ENCODE measurements at places on chromosomes 6 and 20.

DNA sequence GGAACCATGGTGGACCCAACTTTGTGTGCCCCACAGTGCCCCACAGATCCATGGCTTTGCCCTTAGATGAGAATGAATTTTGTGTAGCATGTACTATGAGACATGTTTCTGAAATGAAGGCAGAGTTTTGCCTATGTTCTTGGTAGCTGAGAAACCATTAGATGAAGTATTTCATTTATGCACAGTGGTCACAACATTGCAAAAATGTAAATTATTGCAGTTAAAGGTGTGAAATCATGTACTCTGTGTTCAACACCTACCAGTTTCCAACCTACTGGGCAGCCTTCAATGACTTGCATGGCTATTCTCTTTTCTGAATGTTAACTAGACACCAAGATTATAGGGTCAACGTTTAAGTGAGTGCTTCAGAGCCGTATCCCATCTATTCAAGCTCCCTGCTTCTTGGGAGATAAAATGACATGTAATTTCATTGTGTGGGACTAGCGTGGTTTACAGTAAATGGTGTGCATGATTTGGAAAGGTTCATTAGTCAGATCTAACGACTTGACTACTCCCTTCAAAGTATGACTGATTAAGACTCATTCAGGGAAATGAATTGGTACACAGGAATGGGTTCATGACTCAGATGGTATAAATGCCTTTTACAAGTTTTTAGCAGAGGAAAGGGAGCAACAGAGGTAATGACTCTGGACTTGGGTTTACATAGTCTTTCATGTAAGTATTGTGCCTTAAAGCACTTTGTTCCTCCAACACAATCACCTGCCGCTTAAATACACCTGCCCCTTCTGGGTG lies 106.1 kb upstream of the AKIRIN2 start:
- peak; percentile 17 for DNase-seq

- DNase-seq: peak; percentile 8
Observed at GRCh38 chr20:6519556-6519955, 247.9 kb upstream of the BMP2 start.

- no peak for DNase-seq
Observed at GRCh38 chr6:52498538-52499017, 78.3 kb downstream of the TRAM2 start.

DNA sequence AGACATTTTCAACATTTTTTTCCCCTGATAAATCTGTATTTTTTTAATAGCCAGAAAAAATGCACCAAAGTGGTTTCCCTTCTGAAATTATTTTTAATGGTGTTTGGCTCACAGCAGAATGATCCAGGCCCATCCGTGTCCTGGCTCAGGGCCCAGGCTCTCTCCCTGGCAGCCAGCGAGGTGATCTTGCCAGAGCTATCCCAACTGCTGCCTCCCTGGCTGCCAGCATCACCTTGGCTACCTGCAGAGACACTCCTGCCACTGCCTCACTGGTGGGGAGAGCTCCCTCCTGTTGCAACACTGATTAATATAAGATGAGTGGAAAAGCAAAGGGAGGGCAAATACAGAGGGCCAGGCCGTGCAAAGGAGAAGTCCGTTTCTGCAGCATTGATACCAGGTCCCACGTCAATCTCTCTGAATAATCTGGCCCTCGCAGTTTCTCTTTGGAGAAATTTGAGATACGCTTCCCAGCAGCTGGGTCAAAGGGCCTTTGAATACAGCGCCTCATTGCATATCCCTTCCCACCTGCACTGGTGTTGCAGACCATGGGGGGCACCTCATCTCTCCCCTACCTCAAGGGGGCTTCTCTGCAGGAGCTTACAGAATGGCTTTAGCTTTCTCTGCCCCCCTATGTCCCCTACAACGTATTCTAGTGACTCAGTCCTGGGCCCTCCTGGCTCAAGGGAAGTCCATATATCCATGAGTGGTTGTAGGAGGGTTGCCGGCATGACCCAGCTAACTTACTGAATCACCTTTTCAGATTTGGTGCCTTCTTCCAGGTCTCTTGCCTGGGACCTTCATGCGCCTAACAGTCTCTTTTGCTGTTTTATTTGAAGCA lies 12.8 kb upstream of the DSTN start:
- no peak for DNase-seq

GRCh38 chr6:138330763-138331162 lies 46.9 kb upstream of the SMIM28 start:
- no peak for DNase-seq

GRCh38 chr20:10721137-10721896 lies 47.5 kb upstream of the JAG1 start:
- no peak for DNase-seq

GRCh38 chr20:61951695-61952533 lies 113.8 kb downstream of the TAF4 start:
- DNase-seq: no peak

GRCh38 chr6:14276667-14277404 lies 159.3 kb downstream of the CD83 start:
- no peak for DNase-seq

- DNase-seq: no peak
Observed at GRCh38 chr20:61387204-61387953, 135.3 kb downstream of the CDH4 start.

DNA sequence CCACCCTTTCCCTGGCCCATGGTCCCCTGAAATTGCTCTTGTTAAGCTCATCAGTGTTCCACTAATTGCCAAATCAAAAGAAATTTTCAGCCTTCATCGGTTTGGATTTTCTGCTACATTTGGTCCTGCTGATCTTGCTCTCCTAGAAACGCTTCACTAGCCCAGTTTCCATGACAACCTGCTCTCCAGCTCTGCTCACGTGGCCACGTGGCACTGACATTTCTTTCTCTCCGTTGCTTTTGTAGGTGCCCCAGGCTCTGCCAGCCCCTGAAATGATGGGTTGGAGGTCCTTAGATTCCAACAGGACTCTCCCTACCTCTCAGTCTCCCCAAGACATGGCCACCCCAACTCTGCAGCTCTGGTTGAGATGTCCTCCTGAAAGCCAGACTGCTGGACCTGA lies 45.8 kb upstream of the NNAT start:
- no peak for DNase-seq

DNA sequence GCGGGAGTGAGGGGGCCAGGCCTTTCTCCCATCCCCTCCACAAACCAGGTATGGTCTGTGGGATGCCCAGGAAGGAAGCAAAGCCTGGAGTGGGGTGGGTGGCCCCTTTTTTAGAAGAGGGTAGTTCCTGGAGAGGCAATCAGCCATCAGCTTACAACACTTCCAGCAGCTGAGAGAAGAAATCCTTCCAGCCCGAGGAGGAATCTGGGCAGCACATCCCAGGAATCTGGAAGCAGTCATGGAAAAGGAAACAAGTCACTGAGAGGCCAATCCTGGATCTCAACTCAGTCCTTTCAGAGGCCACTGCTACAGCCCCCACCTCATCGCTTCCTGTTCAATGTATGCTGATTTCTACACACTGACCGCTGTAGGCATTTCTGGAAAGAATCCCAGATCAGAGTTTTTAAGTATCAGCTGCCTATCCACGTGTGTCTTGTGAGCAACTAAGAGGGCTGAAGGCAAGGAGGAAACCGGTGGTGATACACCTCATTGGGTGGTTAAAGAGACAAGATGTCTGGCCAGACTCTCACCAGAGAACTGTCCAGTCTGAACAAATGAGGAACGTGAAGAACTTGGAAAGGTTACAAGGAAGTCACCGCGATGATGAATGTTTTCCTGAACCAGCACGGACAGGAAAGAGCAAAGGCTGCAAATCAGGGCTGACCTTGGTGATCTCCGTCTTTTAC lies 92.9 kb upstream of the SHLD1 start:
- DNase-seq: no peak

DNA sequence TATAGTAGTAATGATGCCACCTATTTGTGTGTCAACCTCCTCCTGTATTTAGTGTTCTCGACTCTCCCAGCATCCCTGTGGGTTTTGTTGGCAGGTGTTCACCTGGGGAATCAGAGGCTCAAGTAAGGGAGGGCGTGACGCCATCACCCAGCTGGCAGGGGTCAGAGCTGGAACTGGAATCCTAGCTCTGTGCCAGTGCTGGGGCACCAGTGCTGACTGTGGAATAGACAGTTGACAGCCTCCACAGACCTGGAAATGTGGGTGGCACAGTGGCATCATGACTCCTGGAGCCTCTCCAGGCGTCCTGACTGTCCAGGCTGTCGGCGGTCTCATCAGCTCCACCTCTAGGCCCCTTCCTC lies 102.8 kb downstream of the SYCP2 start:
- no peak for DNase-seq

GRCh38 chr20:23050847-23051627 lies 1.6 kb upstream of the THBD start:
- no peak for DNase-seq

DNA sequence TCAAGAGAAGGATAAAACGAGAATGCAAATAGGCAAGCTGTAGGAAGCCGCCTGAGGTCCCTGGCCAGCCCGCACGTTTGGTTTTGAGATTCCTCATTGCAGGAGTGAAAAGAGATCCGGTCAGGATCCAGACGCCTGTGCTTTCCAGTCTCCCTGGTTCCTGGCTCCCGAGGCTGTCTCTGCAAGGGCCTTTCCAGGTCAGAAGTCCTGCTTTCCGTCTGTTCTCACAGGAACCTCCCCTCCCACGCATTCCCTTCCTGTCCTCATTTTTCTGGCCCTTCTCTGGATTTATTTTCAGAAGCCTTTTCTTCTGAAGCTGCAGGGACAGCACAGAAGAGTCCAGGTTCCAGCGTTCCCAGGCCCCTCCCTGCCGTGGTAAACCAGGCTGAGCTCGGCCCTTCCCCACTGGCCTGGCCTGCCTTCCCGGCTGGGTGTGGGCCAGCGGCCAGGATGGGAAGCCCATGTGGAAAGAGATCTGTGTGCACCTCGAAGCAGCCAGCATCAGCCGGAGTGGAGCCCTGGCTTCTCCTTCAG lies 54.0 kb downstream of the TMEM242 start:
- no peak for DNase-seq

GRCh38 chr6:84816741-84817140 lies 52.3 kb upstream of the TBX18 start:
- DNase-seq: no peak

DNA sequence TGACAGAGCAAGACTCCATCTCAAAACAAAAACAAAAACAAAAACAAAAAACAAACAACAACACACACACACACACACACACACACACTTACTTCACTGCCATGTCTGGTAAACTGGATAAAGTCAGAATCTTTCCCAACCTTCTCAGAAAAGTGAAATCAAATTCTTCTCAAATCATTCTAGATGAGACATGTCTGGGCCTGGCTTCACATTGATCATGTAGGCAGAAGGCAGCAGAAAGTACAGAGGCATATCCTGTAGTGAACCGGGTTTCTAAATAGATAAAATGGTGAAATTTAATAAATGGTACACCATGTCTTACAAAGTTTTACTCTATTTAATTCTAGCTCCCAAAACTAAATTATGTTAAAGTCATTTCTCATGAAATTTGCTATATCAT lies 14.9 kb upstream of the MRS2 start:
- no peak for DNase-seq

- DNase-seq: no peak
Observed at GRCh38 chr20:41696428-41696827, 78.3 kb upstream of the CHD6 start.

DNA sequence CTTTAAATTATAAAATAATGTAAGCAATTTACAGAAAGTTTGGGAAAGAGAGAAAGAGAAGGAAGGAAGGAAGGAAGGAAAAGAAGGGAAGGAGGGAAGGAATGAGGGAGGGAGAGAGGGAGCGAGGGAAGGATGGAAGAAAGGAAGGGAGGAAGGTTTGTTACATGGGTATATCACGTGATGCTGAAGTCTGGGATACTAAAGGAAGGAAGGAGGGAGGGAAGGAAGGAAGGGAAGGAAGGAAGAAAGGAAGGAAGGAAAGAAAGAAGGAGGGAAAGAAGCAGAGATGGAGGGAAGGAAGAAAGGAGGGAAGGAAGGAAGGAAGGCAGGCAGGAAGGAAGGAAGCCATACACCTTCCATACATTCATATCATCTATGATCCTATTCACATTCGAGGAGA lies 48.9 kb upstream of the GCM1 start:
- DNase-seq: no peak

- no peak for DNase-seq
Observed at GRCh38 chr6:165776691-165777090, 113.7 kb upstream of the PDE10A start.

DNA sequence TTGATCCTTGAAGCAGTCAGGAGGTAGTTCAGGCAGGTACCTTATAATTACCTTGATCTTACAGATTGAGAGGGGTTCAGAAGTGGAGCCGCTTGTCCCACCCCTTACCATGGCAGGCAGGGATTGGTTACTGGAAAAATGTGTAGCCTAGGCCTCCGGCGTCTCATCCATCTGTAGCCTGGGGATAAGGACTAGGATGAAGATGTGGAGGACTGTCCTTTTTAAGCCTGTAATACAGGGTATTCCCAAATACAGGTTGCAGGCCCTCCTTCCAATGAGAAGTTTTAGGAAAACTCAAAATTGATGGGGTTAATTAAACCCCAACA lies 2.8 kb downstream of the HMGA1 start:
- DNase-seq: no peak

GRCh38 chr6:134340179-134340975 lies 22.5 kb upstream of the SGK1 start:
- no peak for DNase-seq

- no peak for DNase-seq
Observed at GRCh38 chr20:1298166-1298565, 30.8 kb downstream of the SDCBP2 start.

- DNase-seq: no peak
Observed at GRCh38 chr6:146111881-146112450, 83.1 kb downstream of the GRM1 start.

- DNase-seq: no peak
Observed at GRCh38 chr6:141203902-141204575, 928.7 kb upstream of the GJE1 start.

GRCh38 chr6:127110712-127111111 lies 7.8 kb upstream of the RSPO3 start:
- DNase-seq: no peak

- DNase-seq: no peak
Observed at GRCh38 chr20:64068386-64069208, 5.6 kb downstream of the TCEA2 start.

GRCh38 chr20:34268851-34269636 lies 27.8 kb downstream of the ASIP start:
- DNase-seq: no peak

GRCh38 chr6:11689847-11690246 lies 88.8 kb downstream of the ADTRP start:
- no peak for DNase-seq

DNA sequence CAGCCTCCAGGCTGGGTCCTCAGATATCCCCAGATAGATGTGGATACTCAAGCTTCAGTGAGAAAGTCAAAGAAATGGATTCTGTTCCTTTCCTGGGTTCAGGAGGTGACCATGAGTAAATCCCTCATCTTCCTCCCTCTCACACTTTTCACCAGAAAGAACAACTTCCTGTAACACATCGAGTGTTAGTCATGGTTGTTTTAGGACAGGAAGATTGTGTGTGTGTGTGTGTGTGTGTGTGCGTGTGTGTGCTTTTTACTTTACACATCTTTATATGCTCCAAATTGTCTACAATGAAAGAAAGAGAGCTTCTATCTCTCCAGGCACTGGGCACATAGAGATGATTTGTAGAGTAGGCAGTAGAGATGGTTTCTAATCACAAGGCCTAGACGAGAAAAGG lies 139.9 kb downstream of the TBXT start:
- DNase-seq: no peak

- peak; percentile 56 for DNase-seq
Observed at GRCh38 chr6:13729891-13730290, 18.3 kb upstream of the RANBP9 start.

GRCh38 chr6:44400572-44400971 lies 13.1 kb downstream of the CDC5L start:
- no peak for DNase-seq
